Activated CD4-positive, alpha-beta T cell treated with anti-CD3 and anti-CD28 coated beads, Interleukin-10, Interleukin-2, amounts not matched to agents 100 ng/mL and 50 ng/mL, durations not matched to agents 16 hours and 8 hours (primary cell): ENCODE measurements at places on chromosomes 11 and 22.
A peak's percentile ranks its signal among the peaks of the same experiment; 100 is the strongest.

GRCh38 chr11:59207988-59208451, 4.7 kb downstream of the MPEG1 start:
- DNase-seq = peak; percentile 51

DNA sequence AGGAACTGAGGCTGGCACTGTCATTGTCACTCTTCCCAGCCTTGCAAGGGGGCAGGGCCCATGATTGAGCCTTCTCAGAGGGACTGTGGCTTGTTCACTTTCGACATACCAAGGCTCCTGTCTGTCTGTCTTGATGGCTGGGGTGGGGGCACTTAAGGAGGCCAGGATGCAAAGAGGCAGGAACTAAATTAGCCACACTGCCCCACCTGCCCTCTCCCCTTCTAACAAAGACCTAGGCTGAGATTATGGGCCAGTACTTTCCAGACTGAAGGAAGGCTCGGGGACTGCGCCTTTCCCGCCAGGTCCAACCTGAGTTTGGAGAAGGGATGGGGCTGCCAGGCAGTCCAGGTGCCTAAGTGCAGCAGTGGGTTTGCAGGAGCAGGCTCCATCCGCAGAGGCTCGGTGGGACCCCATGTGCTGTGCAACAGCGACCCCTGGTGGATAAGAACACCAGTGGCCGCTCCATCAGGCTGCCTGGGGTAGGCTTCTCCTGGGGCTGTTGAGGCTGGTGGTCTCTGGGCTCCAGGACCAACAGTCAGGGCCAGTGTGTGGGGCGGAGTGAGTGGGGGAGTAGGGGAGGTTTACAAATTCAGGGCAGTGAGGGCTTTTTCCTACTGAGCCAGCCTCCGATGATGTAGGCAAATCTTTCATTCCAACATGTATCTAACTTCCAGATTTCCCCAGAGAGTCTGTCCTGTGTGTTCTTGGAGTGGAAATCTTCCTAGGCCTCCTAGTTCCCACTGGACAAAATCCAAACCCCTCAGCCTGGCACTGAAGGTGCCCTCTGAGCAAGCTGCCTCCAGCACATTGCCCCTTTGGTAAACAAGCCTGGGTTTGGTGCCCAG, 93.9 kb downstream of the INSC start:
- peak; percentile 78 for DNase-seq

GRCh38 chr11:12214751-12215150, 104.4 kb downstream of the MICAL2 start:
- DNase-seq = no peak

DNA sequence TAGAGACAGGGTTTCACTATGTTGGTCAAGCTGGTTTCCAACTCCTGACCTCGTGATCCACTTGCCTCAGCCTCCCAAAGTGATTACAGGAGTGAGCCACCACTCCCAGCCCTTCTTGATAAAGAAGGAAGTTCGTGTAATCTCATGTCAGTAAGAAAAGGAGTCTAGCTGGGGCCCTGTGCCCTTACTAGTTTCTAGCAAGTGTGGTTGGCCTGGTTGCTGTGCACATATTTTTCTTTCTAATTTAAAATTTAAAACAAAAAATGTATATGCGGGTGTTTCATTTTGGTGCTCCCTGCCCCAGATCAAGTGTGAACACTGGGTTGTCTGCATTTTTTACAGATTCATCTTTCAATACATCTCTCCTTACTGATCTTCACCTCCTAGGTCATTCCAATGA, 770.8 kb upstream of the TENM4 start:
- DNase-seq = no peak

DNA sequence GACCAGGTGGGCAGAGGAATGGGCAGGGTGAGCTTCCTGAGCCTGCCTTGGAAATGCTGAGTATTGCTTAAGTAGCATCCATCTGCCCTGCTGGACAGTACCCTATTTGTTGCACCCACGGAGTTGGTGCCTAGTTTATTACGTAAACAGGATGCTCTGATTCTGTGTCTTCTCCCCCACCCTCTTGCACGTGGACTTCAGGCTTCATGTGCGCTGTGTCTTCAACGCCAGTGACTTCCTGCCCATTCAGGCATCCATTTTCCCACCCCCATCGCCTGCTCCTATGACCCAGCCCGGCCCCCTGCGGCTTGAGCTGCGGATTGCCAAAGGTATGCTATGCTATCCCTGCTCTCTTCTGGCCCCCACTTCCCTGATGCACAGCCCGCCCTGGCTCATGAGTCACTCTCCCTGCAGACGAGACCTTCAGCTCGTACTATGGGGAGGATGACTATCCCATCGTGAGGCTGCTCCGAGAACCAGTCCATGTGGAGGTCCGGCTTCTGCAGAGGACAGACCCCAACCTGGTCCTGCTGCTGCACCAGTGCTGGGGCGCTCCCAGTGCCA, 5.7 kb downstream of the ZP1 start:
- no peak for DNase-seq

DNA sequence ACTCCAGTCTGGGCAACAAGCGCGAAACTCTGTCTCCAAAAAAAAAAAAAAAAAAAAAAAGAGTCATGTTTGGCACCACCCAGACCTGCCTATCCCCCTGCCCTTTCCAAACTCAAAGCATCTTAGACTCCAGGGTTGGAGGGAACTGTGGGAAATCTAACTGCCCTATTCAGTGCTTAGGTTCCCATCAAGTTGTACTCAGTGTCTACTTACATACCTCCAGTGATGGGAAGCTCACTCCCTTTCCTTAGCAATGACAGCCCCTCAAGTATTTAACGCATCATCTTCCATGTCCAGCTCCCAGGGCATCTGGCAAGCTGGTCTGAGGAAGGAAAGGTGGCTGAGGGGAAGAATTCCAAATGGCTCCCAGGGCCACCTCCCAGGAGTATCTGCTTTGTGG, 3.0 kb downstream of the ACTN3 start:
- no peak for DNase-seq

- DNase-seq = no peak
Measured at GRCh38 chr11:120720760-120721159, 209.2 kb downstream of the GRIK4 start.

DNA sequence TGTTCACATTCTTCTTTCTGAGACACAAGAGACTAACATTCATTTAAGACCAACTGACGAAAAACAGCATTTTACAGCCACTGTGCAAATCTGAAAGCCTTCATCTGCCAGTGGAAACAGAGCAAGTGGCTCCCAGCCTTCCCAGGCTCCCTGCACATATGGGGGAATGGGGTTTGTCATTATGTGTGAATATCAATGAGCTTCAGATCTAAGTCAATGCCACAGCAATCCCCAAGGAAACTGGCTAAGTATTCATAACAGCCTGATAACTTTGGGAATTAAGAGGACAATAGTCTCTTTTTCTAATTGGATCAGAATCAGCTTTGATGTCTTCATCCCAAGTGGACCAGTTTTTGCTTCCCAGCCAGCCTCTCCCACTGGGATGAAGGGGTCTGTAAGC, 66.9 kb downstream of the ABTB2 start:
- no peak for DNase-seq

GRCh38 chr11:78304201-78304600, 113.4 kb downstream of the GAB2 start:
- no peak for DNase-seq

DNA sequence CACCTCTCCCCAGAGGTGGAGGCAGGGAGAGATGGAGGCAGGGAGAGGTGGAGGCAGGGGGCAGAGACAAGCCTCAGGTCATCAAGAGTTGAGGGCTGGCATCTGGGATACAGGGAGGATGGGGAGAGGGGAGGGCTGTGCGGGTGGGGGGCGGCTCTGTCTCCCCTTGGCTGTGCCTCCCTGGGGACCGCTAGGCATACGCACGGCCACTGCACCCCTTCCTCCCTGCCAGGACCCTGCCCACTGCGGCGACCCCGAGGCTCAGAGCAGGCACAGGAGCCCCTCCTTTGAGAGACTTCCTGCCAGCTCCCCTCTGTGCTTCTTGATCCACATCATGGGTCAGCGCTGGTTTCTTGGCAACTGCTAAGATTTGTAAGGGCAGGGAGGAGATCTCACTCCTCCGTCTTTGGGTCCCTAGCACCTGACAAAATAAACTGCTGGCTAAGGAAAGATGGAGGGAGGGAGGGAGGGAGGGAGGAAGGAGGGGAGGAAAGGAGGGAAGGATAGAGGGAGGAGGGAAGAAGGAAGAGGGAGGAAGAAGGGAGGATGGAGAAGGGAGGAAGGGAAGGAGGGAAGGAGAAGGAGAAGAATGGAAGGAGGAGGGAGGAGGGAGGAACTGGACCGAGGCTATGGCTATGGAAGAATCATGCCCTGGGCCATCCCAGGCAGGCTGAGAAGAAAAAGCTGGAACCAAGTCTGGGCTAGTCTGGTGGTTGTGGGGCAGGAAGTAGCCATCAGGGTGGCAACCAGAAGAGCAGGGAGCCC, 18.5 kb downstream of the PRR33 start:
- no peak for DNase-seq

DNA sequence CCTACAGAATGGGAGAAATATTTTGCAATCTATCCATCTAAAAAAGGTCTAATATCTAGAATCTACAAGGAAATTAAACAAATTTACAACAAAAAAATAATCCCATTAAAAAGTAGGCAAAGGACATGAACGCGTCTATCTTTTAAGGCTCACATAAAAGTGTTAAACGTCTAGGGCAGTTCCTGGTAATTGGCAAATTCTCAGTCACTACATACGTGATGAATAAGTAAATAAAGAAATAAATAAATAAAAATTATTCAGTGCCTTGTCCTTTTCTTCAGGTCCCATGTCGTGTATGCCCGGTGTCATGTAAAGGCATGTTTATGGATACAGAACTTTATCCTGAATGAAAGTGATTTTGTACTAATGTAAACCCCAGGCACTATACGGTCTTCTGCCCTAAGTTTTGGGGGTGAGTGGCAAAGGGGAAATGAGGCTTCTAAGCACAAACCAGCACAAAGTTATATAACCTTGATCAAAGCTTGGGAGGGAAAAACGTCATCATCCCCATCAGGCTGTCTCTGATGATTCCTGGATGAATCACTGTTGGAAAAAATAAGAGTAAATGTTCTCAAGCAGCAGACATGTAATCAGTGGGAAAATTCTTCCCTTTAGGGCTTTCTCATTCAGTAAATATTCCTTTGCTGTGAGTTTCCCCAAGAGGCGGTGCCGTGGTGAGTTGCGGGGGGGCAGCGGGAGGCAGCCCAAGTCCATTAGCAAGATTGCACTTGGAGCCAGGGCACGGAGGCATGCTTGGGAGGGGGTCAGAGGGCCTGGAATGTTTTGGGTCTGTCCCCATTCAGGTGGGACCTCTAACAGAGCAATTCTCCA, 30.4 kb upstream of the MICAL2 start:
- DNase-seq = no peak

- no peak for DNase-seq
Measured at GRCh38 chr11:130323452-130324450, 9.0 kb upstream of the ZBTB44 start.
